ENCODE measurements at places on chromosomes 7 and 10. TPM values are rescaled to one million over a fixed set of nuclear protein-coding genes. Genes with fewer than 3 reads are reported as not detected.
A peak's percentile ranks its signal among the peaks of the same experiment; 100 is the strongest.

- no peak for DNase-seq
Observed at GRCh38 chr10:126250045-126250444, 138.2 kb downstream of the ADAM12 start.

The MBL2 gene
- total RNA-seq = not detected

- DNase-seq = peak; percentile 31
Observed at GRCh38 chr7:31488562-31489203, 25.2 kb upstream of the ITPRID1 start.

The LIPK gene
- total RNA-seq = not detected

- no peak for DNase-seq
Observed at GRCh38 chr10:128393546-128393945, 267.3 kb upstream of the MKI67 start.

DNA sequence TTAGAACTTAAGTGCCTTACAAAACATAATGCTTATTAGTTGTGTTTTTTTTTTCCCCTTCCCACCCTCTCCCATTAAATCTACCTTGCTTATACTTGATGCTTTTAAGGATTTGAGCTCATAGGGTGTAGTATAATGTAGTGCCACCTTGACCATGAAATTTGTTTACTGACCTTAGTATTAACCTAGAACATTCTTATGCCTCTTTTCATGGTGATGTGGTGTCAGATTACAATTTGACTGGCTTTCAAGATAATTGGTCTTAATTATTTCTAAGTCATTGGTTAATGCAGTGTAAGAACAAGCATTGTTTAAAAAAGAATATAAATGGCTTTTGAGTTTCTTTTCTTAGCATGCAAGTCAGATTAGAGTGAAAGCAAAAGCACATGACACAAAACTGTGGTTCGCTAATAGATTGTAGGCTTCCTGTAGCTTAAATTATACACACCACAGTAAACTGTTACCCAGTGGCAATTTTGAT, 61.8 kb downstream of the ADD3 start:
- no peak for DNase-seq

- peak; percentile 85 for DNase-seq
Observed at GRCh38 chr7:801940-802381, 30.3 kb upstream of the SUN1 start.

GRCh38 chr10:90856964-90857634, 740 bp downstream of the HTR7 start:
- DNase-seq = peak; percentile 65
